CD4-positive, alpha-beta T cell treated with Interleukin-15 for 1 hour (primary cell): ENCODE measurements at places on chromosomes 1 and 21.
A peak's percentile ranks its signal among the peaks of the same experiment; 100 is the strongest.

GRCh38 chr21:35905963-35906345 lies 154.4 kb downstream of the SETD4 start:
- no peak for DNase-seq

DNA sequence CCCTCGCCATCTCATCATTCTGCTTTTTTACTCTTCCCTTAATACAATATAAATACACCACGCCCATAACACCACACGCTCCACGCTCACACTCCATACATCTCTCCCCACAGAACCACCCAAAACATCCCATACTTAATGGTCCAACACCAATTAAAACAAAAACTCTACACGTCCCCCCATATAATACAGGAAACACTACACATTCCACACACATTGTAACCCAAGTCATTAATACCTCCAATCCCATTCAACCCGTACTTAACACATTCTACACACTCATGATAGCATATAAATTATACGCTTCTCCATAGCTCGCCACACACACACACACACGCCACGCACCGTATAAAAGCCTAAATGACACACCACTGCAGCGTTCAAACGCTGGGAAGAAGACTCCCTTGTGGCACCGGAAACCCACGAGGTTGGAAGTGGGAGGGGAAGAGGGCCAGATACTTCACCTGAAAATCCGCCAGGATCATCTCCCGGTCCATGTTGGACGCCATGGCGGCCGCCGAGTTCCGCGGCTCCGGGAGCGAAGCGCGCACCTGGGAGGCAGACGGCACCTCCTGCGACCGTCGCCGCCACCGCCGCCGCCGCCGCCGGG lies 659 bp downstream of the FAF1 start:
- peak; percentile 33 for DNase-seq

GRCh38 chr1:246544001-246544400 lies 22.1 kb downstream of the TFB2M start:
- DNase-seq: no peak

GRCh38 chr1:13775916-13776315 lies 75.9 kb downstream of the PRDM2 start:
- no peak for DNase-seq

DNA sequence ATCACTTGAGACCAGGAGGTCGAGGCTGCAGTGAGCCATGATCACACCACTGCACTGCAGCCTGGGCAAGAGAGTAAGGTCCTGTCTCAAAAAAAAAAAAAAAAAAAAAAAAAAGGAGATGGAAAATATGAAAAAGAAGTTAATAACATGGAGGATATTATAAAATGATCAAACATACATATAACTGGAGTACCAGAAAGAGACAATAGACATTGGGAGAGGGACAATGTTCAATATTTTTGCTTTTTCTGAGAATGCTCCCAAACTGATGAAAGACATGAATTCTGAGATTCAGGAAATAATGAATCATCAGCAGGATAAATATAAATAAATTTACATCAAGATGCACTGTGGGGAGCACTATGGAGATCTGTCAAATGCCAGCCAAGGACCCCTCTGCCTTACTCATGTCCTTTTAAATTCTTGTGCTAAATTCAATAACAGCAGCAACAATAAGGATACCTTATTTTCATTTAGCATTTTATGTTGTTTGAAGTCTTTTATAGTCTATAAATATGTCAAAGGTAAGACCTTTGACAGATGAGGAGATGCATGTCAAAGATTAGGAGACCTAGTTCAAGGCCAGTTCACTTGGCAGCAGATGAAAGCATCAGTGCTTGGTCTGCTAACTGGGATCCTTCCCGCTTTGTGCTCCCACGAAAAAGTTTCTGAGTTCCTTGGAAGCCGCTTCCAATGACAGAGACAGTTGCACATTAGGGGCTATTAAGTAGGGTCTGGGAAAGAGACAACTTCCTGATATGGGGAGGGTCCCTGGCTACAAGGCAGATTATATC lies 97.7 kb downstream of the TLR5 start:
- no peak for DNase-seq

DNA sequence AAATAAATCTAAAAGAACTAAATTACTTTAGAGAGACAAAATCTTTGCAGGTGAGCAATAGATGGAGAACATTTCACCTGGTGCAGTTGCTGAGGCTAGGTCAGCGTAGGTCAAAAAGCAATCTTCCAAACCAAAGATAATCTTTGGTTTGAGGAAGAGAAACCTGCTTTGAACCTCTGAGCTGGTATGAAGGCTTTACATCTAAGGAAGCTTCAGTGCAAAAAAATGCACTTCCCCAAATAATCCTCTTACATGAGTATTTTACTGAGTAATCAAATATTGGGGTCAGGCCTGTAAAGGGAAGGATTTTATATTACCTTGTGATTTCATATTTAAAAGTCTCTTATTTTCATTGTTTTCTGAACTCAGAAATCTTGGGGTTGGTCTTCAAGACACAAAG lies 223.6 kb downstream of the SRGAP2C start:
- DNase-seq: no peak

DNA sequence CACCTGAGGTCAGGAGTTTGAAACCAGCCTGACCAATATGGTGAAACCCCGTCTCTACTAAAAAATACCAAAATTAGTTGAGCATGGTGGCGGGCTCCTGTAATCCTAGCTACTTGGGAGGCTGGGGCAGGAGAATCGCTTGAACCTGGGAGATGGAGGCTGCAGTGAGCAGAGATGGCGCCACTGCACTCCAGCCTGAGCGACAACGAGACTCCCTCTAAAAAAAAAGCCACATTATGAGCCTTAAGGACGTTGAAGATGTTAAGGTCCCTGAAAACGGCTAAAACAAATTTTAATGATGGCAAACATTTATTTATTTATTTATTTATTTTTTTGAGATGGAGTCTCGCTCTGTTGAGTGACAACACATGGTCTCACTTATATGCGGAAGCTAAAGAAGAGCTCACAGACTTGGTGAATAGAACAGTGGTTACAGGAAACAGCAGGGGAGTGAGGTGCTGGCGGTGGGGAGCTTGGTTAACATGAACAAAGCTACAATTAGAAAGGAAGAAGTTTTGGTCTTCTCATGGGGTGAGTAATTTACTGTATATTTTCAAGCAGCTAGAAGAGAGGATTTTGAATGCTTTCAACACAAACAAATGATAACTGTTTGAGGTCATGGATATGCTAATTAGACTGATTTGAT lies 47.1 kb downstream of the TCP10L start:
- no peak for DNase-seq

DNA sequence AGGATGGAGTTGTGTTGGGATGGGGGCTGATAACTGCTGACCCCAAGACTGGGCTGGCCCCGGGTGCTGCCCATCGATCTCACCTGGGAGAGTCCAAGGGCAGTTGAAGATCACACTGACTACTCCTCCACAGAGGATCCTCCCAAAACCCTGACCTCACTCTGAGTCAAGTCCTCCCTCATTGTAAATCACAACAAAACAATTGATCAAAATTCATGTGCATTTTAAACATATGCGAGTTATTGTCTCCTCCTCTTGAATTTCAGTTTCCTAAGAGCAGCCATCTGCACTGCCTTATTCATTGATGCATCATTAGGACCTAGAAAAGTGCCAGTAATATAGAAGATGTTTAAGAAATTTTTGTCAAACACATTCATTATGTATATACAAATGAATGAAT lies 273.6 kb downstream of the C1orf94 start:
- DNase-seq: no peak

GRCh38 chr21:21851657-21852056 lies 853.4 kb downstream of the NCAM2 start:
- no peak for DNase-seq

DNA sequence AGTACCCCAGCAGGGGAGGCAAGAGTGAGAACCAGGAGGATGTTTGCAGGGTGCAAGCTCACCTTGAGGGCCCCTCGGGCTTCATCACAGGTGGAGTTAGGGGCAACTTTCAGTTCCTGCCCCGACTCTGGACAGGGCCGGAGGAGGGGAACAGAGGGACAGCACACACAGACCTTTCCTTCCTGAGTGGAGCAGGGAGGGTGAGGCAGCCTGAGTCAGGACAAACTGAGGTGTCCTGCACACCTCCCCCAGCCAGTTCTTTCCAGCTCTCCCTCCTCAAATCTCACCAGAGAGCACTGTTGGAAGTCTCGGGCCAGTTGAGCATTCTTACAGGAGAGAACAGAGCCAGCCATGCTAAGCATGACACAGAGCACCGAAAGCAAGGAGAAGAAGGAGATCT lies 1.5 kb downstream of the ENTREP3 start:
- DNase-seq: no peak

GRCh38 chr1:247434005-247434404 lies 18.0 kb downstream of the NLRP3 start:
- peak; percentile 57 for DNase-seq
